NCI-H774 (cell line): ENCODE measurements at places on chromosomes 3 and 15.
A peak's percentile ranks its signal among the peaks of the same experiment; 100 is the strongest.

- no peak for DNase-seq
These were observed 23.1 kb downstream of the DCLK3 start for GRCh38 chr3:36741285-36741684.

DNA sequence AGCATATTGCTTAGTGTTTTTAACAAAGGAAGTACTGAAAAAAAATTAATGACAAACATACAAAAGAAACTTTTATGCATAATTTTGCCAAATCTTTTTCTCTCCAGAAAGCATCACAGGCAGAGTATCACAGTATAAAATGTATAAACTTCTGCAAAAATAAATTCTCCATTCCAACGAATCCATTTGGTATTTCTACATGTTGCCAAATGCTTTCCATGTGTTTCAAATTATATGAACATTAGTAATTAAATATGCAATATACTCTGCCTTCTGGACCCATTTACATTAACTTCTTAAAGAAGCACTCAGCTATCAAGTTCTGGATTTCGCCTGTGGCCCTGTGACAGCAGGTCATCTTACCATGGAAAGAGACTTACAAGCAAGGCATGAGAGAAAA is 189.1 kb upstream of the ALCAM start:
- DNase-seq, result no peak

DNA sequence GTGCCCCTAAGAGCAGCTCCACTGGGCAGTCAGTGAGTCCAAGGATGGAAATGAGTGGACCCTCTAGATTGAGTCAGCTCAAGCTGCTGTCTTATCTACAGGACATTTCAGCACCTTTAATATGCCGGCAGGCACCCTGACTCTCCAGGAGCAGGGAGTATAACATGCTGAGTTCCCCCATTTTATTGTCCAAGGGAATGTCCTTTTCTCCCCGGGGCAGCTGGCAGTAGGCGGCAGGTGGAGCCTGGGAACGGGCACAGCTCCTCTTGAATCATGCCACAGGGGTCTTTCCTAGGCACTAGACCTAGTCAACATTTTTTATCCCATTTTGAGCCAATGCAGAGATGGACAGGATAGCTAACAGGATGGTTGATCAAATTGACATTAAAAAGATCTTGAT is 14.8 kb downstream of the WNT7A start:
- no peak for DNase-seq

DNA sequence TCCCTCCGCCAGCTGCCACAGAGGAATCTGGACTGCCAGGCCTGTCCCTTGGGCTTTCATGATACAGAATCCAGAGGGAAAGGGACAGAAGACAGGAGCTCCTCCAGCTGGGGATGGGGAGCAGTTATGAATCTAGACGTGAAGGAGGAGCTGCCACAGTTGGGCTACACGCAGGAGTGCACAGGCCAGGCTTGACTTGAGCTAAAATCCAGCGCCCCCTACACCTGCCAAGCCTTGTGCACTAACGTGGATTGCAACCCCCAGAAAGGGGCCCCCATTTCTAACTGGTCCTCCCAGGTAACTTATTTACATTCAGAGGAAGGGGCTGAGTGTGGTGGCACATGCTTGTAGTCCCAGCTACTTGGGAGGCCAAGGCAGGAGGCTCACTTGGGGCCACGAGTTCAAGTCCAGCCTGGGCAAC is 14.3 kb downstream of the KLHL6 start:
- no peak for DNase-seq

GRCh38 chr3:157488144-157488543 is 15.1 kb downstream of the VEPH1 start:
- DNase-seq, result no peak

DNA sequence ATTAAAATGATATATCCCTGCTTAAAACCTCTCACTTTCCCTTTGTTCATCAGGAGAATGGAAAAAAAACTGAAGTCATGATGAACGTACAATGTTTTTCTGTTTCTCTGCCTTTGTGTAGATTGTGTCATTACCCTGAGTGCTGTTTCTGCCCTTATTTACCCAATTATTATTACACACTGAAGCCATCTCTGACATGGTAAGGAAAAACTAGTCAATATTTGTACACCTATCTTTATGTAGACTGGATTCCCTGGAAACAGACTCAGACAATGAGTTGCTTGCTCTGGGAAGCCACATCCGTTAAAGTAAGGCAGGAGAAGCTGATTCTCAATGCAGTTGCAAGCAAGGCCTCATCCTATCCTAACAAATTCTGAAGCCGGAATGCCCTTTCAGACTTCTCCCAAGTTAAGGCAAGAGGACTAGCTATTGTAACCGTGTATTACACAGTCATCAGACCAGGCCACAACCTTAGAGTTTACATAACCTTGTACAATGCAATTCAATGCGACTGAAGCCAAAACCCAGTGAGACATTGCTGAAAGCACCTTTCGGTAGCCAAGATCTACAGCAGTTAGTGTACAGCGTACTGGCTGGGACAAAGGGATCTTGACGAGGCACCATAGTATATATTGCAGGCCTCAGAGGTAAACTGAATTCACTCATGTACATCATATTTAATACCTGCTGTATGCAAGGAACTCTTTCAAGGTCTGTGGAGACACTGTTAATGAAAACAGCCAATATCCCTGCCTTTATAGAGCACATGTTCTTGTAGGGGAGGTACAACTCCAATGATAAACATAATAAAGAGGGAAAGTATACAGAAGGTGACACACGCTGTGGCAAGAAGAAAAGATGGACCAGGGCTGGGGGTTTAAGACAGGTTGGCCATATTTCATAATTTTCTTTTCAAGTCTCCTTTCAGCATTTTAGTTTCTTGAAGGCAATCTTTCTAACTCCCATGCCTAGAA is 1040.8 kb upstream of the SEMA6D start:
- peak; percentile 27 for DNase-seq

DNA sequence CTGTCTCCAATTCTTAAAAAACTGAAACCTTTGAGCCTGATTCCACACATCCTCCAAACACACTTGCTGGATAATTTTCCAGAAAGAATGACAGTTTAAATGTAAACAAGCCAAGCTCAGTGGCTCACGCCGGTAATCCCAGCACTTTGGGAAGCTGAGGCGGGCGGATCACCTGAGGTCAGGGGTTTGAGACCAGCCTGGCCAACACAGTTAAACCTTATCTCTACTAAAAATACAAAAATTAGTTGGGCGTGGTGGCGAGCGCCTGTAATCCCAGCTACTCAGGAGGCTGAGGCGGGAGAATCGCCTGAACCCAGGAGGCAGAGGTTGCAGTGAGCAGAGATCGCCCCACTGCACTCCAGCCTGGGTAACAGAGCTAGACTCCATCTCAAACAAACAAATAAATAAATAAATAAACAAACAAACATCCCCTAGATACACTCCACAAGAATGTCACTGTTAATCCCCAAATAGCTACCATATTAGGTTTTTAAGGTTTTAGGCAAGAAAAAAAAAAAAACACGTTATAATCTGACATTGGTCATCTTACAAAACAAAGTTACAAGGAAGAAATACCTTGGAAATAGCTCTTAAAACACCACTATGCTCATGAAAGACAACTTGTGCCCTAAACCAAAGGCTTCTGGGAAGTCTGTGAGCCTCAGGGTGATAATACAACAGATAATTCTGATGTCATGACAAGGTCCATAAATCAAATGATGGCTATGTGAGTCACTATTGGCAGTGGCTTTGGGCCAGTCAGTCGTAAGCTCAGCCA is 13.2 kb downstream of the TNIK start:
- DNase-seq, result no peak

GRCh38 chr3:122382888-122383666 is at the start of gene MIX23:
MIX23 (minus strand) TSS chr3:122383231; CDS start chr3:122383224, 7 bp downstream.
- DNase-seq, result peak; percentile 76

DNA sequence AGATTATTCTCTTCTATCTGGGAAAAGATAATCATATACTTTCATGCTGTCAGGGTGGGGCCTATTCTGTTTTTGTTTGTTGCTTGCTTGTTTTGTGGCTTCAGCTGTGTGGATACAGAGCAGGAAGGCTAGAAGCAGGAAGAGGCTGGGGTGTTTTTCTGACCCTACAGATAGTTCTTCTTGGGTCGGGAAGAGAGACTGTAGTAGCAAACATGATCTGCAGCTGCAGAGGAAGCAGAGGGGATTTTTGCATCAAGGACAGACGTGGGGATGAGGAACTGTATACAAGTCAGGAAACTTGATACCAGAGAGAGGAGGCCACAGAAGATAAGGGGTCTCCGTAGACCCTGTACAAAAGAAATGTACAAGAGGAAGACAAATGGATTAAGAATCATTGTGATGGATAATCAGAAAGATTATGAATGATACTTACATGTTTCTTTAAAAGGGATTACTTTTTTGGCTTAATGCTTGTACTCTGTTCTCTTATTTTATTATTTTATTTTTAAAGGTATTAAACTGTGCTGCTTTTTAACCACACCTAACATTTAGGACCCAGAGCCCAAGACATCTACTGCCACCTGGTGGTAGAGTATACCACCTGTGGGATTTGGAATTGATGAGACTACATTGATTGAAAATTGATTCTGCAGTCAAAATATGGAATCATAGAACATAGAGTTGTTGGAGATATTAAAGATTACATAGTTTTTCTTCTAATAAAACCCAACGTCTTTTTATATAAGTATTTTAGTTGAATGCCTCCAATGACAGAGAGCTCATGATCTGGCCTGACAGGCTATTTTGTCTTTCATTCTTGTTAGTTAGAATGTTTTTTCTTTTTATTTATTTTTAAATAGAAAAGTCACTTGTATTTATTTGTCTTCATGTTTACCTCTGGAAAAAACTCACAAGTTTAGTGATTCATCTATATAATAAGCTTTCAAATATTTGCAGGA is 87.3 kb upstream of the ROPN1 start:
- no peak for DNase-seq

GRCh38 chr3:16724487-16724886 is 119.3 kb upstream of the DAZL start:
- DNase-seq, result no peak

- DNase-seq, result no peak
These were observed 790 bp downstream of the LAMP3 start for GRCh38 chr3:183161552-183162336.

DNA sequence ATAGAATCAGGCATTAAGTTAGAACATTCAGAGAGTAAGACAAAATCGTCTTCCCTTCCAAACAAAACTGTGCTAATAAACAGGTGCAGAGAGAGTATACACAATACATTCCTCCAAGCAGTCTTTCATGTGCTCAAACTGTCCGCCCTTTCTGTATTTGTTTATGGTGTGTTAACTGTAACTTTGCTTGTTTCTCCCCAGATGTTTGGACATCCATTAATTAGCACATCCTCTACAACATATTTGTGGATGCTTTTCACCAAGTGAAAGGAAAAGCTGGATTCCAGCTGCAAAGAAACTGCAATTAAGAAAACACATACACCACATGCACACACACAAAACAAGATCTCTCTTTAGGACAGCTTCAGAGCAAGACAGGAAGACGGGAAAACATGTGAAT is 912.6 kb downstream of the NTRK3 start:
- DNase-seq, result no peak

GRCh38 chr3:64895991-64896895 is 208.4 kb upstream of the ADAMTS9 start:
- DNase-seq, result no peak

- DNase-seq, result no peak
These were observed 59.4 kb upstream of the VGLL4 start for GRCh38 chr3:11703146-11703545.

- no peak for DNase-seq
These were observed 3.1 kb downstream of the CIAO2A start for GRCh38 chr15:64090527-64090926.

GRCh38 chr3:131236421-131236820 is 145.2 kb upstream of the NUDT16 start:
- DNase-seq, result peak; percentile 48

DNA sequence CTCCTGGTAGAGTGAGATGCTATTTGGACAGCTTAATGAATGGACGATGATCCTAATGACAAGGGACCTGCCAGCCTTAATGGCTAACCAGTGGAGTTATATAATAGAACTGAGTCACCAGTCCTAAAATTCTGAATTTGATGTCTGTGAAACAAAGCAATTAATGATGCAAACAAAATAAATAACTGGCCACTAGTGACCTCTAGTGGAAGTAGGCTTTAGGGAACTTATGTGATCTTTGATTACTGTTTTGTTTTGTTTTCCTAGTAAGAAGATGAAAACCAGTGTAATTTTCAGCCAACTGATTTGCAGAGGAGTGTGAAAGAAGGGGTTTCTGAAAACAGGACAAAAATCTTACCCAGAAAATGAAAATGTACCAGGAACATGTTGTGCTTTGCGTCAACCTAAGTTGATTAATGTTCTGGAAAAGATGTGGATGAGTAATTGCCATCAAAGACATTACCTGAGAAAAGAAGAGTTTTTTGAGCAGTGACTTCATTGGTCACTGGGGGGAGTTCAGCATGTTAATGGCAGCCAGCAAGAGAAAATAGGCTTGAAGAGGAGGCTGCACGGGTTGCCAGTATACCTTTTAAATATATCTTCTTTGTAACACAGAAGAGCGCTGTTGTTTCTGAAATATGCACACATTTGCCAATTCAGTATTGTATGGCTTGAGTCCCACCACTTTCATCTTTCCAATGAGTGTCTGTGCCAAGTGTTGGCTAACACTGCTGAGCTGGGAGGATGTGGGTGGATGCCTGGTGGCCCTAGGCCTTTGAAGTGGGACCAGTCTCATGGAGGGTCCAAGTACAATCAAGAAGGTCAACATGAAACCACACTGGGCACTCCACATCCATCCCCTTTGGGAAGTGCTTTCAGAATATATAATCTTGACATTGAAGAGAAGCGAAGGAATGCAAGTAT is 9.3 kb downstream of the VEPH1 start:
- DNase-seq, result peak; percentile 18

DNA sequence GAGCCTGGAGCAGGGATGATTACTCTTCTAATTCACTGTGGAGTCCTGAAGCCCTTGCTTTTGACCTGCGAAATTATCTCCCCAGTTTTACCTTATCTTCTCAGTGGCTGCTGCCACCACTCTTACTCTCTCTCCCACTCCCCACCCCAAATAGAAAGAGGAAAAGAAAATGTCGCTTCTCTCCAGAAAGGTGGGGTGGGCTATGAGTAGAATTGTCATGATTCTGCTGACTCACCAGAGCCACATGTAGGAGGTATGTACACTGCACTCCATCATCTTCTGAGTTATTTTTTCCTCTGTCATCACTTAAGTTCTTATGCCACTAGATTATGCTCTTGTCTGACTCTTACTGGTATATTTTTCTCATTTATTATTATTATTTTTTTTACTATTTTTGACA is 43.9 kb upstream of the TMEM158 start:
- DNase-seq, result no peak
